ENCODE measurements at places on chromosomes 7 and 10.

DNA sequence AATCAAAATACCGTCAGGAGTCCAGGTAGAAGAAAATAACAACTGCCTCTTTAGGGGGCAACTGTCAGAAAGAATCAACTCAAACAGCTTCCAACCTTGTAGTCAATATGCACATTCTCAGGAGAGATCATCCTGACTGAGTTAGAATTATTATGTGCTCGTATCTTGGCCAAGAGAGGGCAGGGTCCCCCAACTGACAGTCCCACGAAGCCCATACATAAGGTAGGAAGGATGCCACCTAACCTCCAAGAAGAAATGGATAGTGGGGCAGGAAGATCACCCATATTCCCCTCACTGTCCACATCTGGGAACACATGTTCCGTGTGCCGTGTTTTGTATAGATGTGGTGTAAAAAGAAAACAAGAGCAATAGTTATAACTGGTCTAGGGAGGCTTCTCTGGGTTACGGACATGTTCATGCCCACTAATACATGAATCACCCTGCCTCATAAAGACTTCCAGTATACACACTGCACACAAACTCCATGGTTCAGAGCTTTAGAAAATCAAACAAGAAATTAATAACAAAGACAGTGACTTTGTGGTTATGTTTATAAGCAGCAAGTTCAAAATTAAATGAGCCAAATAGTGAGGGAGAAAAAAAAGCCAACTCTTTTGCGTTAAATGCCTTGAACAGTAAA is 295.6 kb downstream of the FGFR2 start:
- DNase-seq, result no peak

DNA sequence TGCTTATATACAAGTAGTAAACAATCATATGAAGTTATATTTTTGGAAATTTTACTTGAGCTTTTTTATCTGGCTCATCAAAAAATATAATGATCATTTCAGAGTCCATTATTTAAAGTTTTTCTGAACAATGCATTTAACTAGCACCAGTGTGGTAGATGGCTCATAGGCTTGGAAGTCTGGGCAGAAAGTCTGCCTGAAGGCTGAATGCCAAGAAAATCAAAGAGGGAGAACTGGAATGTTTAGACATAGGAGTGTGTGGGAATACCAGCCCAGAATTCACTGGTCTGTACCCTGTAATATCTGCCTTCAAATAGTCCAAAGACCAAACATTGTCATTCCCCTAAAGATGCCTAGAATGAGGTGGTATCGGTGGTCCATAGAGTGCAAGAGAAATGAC is 40.3 kb upstream of the ANK3 start:
- no peak for DNase-seq

- no peak for DNase-seq
These were observed 502 bp downstream of the ZNF3 start for GRCh38 chr7:100080907-100081534.

DNA sequence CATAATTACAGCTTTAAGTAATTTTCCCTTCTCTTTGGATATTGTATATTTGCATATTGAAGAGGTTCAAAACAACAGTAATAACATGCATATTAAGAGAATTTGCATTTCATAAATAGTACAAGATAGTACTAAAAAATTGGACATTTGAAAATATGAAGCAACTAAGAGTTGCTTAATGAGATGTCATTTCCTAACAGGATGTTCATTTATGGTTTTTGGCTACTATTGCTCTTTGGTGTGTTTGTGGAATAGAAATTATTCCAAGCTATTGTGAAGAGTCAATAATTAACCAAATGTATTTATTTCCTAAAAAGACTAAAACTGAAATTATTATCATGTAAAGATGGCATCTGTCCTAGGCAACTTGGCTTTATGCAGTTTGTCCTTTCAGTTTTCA is 4.1 kb upstream of the SGCE start:
- DNase-seq, result no peak

DNA sequence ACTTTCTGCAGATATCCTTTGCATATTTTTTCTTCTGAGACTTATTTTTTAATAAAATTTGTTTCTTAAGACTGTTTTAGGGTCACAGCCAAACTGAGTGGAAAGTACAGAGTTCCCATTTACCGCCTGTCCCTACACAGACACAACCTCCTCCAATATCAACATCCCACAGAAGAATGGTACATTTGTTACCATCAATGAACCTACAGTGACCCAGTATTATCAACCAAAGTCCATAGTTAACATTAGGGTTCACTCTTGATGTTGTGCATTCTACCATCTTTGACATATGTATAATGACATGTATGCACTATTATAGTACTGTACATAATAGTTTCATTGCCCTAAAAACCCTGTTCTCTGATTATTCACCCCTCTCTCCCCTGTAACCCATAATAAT is 14.6 kb upstream of the REEP3 start:
- no peak for DNase-seq

DNA sequence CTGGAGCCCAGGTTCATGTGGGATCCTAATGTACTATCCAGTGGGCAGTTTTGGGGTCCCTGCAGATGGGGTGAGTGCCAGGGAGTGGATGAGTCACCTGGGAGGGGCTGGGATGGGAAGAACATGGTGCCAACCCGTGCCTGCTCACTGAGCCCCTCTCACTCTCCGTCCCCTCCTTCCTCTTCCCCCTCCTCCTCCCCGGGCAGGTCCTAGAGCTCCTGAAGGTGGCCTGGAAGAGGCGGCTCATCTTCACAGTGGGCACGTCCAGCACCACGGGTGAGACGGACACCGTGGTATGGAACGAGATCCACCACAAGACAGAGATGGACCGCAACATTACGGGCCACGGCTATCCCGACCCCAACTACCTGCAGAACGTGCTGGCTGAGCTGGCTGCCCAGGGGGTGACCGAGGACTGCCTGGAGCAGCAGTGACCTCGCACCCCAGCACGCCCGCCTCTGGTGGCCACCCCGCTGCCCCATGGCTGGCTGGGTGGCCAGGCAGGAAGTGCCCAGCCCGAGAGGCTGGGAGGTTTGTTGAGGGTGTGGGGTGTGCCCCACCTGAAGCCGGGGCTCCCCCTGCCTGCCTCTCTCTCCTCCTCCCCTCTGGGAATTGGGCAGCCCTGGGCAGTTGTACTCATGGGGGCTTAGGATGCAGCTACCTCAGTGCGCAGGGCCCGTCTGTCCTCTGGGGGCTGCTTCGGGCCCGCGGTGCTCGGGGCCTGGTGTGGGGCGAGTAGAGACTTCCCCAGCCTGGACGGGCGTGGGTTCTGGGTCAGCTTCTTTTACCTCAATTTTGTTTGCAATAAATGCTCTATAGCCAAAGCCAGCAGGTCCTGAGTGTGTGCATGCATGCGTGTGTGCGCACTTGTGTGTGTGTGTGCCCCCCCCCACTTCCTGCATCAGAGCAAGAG is 4.9 kb upstream of the UPK3B start:
- DNase-seq, result no peak

- no peak for DNase-seq
These were observed 49.3 kb upstream of the AGBL3 start for GRCh38 chr7:134936893-134937510.

- no peak for DNase-seq
These were observed 377.6 kb downstream of the PHTF2 start for GRCh38 chr7:78176171-78176570.

GRCh38 chr7:95440394-95441038 is 5.7 kb upstream of the PON2 start:
- DNase-seq, result no peak

DNA sequence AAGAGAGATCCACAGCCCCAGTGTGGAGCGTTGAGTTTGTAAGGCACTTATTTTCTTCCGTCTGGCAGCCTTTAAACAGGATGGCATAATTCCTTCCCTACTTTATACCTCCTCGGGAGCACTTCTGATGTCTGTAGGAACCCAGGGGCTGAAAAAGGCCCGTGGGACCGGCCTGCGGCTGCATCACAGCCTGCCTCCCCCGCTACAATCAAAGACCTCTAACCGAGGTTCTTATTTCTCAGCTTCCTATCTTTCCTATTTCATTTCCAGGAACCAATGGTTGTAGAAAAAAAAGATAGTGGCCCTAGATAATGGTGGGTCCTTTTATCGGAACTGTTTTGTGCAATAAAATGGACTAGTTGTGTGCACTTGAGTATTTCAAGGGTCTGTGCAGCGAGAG is 4.1 kb upstream of the CTBP2 start:
- no peak for DNase-seq

GRCh38 chr7:27095897-27096767 is at the start of gene HOXA1:
TSS of gene HOXA1 (minus strand) at chr7:27096000. CDS start at chr7:27095912, 88 bp downstream.
- DNase-seq, result peak; percentile 86

DNA sequence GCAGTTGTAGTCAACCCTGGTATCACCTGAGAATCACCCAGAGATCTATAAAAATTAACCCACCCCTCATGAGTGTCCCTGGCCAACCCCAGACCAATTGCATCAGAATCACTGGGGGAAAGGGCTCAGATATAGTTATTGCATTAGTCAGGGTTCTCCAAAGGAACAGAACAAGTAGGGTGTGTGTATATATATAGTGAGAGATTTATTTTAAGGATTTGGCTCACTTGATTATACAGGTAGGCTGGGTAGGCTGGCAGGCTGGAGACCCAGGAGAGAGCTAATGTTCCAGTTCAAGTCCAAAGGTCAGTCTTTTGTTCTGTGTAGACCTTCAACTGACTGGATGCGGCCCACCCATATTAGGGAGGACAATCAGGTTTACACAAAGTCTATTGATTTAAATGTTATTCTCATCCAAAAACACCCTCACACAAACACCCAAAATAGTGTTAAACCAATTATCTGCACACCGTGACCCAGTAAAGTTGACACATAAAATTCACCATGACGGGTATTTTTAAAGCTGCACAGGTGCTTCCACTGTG is 372.9 kb upstream of the NFE2L3 start:
- DNase-seq, result no peak

DNA sequence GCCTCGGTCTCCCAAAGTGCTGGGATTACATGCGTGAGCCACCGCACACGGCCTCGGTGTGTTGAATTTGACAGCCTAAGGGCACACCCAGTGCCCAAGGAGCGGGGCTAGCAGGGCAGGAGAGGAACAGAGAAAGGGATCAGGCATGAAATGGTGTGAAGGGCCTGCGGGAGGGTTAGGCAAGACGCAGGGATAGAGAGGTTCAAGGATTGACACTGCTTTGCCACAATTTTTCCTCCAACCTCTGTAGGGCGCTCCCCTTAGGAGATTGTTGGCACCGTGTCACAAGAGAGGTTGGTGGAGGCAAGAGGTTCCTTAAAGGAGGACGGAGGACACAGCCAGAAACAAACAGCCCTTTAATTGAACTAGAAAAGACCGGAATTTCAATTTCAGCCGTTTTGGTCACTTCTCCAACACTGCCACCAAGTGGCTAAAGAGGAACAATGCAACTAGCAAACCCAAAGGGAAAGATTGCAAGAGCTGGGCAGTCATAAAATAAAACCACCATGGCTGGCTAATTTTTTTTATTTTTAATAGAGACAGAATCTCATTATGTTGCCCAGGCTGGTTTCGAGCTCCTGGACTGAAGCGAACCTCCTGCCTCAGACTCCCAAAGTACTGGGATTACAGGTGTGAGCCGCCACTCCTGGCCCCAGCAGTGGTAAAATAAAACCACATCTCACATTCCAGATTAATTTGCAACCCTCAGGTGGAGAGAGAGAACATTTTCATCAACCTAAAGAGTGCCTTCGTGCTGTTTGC is 6.9 kb upstream of the CREB3L2 start:
- peak; percentile 34 for DNase-seq

GRCh38 chr10:116470071-116470470 is 42.4 kb downstream of the PNLIPRP3 start:
- no peak for DNase-seq

- DNase-seq, result no peak
These were observed 77.1 kb upstream of the FGFR2 start for GRCh38 chr10:121675344-121675743.

DNA sequence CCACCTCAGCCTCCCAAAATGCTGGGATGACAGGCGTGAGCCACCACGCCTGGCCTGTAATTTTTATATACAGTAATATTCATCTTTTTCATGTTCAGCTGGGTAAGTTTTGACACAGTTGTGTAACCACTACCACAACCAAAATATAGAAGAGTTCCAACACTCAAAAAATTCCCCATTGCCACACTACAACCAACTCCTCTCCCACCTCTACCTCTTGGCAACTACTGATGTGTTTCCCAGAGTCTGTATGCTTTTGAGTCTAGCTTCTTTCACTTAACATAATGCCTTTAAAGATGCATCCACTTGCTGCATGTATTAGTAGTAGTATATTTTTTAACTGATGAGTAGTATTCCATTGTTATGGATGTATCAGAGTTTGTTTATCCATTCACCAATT is 90.7 kb downstream of the SRPK2 start:
- DNase-seq, result no peak

GRCh38 chr7:86991093-86991769 is 68.2 kb downstream of the ELAPOR2 start:
- no peak for DNase-seq

GRCh38 chr7:107069457-107069856 is 25.0 kb downstream of the PRKAR2B start:
- DNase-seq, result no peak

DNA sequence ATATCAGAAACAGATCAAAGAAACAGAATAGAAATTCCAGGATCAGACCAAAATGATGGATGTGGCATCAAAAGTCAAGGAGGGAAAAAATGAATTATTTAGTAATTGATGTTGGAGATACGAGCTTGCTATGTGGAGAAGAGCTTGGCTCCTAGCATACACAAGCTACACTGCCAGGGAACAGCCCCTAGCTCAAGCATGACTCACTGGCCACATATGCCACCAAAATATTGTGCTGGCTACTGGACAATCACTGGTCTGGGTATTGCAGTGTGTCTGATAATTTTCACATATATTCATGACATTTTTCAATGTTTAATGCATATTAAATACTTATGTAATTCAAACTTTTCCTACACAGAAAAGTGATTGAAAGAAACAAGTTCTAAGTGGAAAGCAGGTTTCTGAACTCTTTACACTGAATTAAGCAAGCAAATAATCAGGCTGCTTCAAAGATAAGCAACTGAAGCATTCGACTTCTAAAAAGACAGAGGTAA is 59.3 kb downstream of the OAT start:
- DNase-seq, result no peak

DNA sequence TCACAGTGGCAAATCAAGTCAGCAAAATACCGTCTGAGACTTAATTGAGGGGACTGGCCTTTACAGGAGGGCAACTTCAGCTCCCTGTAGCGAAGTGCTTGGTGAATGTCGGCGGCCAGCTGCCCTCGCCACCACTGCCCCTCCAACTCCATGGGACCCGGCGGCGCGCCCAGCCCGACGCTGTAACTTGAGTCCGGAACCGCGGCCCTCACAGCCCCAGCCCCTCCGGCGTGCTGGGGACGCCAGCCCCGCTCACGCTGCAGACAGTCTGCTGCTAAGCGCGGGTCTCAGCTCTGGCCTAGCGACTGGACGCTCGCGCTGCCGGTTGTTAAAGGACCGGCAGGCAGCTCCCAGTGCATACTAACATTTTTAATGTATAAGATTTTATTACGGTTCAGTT is 113.4 kb upstream of the NUPR2 start:
- no peak for DNase-seq

- no peak for DNase-seq
These were observed 23.4 kb upstream of the SHH start for GRCh38 chr7:155835446-155836215.

DNA sequence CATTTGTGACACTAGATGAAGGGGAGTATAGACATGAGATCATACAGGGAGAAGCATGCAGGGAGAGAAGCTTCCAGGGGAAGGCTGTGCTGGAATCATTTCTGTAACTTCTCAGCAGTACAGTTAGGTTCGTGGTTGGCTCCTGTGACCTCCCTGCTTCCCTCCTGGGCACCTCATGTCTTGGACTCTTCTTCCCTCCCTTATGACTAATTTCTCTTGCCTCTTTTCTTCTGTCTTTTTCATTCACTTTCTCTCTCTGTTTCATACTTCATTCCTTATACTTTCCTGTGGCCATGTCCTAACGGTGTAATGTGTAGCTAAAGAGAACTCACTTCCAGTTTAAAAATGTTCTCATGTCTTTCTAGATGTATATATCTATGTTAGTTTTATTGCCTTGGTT is 19.1 kb upstream of the HKDC1 start:
- DNase-seq, result no peak
